Stimulated activated CD8-positive, alpha-beta memory T cell treated with anti-CD3 and anti-CD28 coated beads, Interleukin-2, amount 100 ng/mL, for 48 hours (primary cell): ENCODE measurements at places on chromosomes 12 and 14.

DNA sequence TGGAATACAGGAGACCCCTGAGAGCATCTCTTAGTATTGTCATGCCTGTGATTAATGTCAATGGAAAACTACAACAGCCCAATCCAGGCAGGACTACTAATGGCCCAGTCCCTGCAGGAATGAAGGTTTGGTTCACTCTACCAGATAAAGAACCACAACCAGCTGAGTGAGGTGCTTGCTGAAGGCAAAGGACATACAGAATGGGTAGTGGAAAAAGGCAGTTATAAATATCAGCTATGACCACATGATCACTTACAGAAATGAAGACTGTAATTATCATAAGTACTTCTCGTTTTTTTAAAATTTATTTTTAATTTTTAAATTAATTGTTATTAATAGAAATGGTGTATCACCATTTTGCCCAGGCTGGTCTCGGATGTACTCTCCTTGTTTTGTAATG lies 17.2 kb upstream of the LPCAT3 start:
- DNase-seq: no peak

DNA sequence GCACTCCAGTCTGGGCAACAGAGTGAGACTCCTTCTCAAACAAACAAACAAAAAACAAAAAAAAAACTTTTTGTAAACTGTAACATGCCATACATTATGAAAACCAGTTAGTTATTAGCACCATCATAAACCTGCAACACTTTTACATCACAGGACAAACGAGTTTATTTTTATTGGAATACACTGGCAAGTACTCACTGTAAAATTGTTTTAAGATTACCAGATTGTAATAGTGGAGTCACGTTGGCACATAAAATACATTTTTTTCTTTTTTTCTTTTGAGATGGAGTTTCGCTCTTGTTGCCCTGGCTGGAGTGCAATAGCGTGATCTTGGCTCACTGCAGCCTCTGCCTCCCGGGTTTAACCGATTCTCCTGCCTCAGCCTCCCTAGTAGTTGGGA lies 15.7 kb downstream of the FKBP3 start:
- DNase-seq: no peak

- no peak for DNase-seq
Observed at GRCh38 chr14:30291216-30291615, 267.7 kb upstream of the G2E3 start.

DNA sequence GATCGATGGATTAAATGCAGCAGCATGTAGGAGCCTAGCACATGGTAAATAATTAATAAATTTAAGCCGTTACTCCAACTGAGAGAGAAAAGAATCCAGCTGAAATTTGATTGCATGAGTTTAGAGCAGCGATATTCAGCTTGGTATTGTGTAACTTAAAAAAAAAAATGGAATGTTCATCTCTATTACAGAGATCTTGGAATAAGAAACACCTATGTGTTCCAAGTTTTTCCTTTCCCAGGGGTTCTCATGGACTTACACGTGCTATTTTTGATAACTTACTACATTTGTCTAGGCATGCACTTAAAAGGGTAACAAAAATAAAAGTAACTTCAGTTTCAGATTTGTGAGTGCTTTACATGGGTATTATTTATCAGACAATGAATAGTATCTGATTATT lies 122.8 kb downstream of the RASSF9 start:
- no peak for DNase-seq

DNA sequence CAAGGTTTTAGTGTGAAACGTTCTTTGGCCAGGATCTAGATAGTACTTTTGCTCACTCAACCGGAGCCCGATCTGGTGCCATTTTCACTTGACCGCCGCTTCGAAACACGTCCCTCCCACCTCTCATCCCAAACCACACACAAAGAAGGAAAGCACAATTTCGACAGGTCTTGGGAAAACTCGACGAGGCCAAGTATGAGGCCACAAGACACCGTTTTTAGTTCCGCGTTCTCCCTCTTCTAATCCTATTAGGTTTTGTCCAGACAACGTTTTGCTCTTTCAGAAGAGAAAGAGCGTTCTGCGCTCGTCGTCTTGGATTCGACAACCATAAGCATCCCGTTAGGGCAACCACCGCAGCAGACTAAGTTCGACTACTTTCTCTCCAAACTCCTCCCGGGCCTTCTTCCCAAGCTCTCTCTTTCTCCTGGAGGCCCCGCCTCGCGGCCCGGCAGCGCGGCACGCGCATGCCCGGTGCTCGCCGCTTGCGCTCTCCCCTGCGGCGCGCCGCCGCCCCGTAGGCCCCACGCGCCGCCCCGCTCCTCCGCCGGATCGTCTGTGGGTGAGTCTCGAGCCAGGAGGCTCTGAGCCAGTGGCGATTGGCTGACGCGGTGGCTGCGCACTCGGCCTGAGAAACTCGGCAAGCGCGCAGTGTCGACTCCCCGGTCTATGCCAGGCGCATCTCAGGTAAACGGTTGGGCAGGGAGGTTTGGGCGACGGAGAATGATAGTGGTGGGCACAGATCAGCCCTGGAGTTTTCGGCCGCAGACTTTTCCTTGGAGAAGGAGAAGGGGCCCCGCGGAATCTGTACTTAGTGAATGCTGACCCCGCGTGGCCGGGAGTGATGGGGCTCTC lies at the start of gene MIPOL1:
TSS of gene MIPOL1 (plus strand) at position 517 of the 852 bp plus-strand sequence. CDS start 49,952 bp downstream, outside the sequence.
- DNase-seq: peak; percentile 3

DNA sequence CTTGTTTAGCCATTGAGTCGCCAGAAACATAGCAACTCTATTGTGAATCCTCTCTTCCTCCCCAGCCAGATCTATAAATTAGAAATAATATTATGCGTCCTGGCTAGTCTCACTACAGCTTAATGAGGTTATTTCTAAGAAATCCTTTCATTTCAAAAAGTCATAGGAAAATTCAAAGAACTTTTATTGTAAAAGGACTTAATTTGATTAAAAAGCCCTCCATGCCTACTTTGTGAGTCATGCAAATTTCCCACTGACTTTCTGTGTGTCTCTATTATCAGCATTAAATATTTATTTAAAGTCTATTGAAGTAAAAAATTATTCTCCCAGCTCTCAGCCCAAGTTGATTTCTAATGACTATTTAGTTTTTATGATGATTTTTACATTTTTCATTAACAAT lies 160.7 kb downstream of the PHLDA1 start:
- no peak for DNase-seq

- no peak for DNase-seq
Observed at GRCh38 chr14:93056840-93057585, 58.7 kb downstream of the ITPK1 start.

- no peak for DNase-seq
Observed at GRCh38 chr14:58299401-58300330, 1.3 kb downstream of the ARID4A start.

- no peak for DNase-seq
Observed at GRCh38 chr14:104573930-104574329, 5.6 kb upstream of the C14orf180 start.

- DNase-seq: no peak
Observed at GRCh38 chr12:52519387-52519703, 849 bp downstream of the KRT5 start.

GRCh38 chr12:79373896-79374499 lies 316.8 kb downstream of the PAWR start:
- DNase-seq: no peak

DNA sequence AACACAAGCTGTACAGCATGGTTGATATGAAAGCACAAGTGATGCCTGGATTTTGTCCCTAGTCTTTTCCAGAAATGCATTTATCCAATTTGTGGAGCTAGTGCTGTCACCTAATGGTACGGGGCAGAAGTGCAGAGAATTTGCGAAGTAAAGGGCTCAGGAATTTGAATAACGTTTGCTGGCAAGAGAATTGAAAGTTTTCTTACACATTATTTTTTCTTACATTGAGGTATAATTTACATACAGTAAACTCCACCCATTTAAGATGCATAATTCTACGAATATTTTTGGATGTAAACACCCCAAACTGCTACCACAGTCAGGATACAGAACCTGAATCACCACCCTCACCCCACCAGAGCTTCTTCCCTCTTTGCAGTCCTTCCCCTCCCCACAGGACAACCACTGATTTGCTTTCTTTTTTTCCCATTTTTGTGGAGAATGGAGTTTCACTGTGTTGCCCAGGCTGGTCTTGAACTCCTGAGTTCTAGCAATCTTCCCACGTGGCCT lies 3.5 kb downstream of the AICDA start:
- DNase-seq: no peak

DNA sequence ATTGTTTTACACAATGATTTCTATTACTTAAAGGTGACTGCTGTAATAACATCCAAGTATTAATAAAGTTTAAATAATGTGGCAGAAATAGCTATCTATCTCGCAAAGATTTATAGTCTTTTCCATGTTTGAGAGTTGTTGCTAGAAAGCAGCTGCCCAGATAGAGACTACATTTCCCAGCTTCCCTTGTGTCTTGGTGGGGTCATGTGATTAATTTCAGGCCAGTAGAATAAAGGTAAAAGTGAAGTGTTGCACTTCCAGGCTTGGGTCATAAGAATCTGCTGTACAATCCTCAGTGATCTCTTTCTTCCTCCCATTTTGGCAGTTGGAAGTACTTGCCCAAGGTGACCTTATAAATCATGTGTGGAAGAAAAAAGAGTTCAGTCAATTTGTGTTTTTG lies 449.7 kb upstream of the USP15 start:
- no peak for DNase-seq

DNA sequence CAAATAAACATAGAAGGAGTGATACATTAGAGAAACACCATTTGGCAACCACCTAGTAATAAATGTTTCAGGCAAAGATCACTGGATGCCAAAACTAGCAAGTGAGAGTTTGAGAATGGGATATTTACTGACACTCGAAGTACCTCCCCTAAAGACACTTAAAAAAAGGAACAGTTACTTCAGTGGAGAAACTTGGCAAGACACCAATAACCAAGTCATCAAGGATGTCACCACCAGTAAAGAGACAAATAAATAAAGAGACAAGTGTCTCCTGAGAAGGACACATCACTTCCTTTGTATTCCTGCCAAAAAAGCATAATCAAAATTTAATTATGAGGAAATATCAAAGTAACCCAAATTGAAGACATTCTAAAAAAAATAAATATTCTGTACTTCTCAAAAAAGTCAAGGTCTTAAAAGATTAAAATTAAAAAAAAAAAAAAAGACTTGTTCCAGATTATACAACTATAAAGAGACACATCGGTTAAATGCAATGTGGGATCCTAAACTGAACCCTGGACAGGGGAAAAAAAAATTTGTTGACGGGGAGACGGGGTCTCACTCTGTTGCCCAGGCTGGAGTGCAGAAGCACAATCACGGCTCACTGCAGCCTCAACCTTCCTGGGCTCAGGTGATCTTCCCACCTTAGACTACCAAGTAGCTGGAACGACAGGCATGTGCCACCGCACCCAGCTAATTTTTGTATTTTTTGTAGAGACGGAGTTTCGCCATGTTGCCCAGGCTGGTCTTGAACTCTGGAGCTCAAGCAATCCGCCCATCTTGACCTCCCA lies 26.4 kb downstream of the TM7SF3 start:
- no peak for DNase-seq

DNA sequence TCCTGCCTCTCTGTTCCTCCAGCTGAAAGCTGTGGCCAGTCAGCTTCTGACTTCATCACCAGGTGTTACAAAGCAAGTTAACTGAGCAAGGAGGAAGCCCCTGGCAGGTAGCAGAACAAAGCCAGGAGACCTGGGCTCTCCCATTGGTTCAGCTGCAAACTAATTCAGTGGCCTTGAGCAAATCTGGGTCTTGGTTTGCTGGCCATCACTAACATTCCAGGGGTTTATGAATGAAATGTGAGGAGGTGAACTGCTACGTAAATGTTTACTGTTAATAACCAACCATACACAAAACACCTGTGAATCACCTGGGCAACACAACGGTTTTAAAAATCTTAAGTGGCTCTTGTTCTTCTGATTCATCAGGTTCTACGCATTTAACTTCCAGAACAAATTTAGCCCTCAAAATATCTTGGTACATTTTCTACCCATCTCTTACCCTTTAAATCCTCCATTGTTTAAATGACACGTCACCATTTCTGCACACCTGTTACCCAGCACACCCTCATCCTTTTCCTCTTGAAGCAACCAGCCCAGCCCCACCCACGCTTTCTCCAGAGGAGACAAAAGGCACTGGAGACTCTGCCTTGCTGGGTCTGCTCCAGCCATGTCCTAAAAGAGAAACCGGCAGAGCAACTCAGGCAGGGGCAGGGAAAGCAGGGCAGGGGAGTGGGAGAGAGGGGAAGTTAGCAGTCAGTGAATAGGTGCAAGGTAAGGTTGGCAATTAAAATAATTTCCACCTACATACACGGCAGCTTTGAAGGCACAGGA lies 49.3 kb upstream of the TSPAN11 start:
- DNase-seq: no peak

- no peak for DNase-seq
Observed at GRCh38 chr14:101743701-101744100, 17.8 kb upstream of the PPP2R5C start.

DNA sequence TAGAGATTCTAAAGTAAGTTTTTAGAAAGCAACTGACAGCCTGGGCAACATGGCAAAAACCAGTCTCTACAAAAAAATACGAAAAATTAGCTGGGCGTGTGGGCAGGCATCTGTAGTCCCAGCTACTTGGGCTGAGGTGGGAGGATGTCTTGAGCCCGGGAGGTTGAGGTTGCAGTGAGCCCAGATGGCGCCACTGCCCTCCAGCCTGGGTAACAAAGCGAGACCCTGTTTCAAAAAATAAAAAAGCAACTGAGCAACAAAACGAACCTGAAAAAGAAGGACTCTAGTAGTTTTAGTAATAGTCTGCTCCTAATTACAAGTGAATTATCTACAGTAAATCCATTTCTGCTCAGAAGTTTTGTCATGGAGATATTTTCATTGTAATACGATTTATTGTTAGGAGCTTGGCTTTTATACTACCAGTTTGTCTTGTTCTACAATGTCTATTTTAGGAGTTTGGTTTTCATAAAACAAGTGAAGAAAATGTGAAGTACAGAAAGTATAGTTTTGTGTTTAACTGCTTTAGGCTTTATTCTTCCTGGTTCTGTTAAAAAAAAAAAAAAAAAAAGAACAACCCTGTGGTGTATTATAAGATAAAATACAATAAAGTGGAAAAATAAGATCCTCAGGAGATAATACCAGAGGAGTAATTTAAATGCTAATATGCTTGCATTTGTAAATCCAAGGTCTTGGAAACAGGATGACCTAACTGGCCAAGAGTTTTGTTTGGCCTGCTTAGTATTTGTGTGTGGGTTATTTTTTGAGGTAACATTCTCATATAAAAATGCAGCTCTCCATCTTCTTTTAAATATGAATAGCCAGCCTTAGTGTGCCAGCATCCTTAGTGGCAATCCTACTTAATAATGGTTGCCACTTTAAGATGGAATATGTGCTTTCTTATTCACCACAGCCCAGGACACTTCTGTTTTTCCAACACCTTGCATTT lies 2.8 kb downstream of the TMX1 start:
- DNase-seq: no peak
